T-helper 2 cell (primary cell): ENCODE measurements at places on chromosomes 4 and X.

DNA sequence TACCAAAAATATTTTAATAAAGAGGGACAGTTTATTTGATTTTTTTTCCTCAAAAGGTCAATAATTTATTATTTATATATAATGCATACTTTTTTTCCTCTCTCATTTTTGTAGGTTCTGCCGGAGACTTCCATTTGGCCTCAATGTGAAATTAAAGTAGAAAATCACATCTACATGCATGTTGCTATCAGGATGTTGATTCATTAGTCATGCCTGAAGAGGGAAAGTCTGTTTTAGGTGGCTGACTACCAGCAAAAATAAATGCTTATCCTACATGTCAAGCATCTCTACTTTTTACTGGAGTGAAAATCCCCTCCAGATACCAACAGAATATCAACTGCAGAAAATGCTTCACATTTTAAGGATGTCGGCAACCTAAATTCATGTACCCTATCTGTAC, 41.5 kb downstream of the KIAA0232 start:
- DNase-seq: no peak

- DNase-seq: no peak
Observed at GRCh38 chr4:16801356-16801755, 97.1 kb downstream of the LDB2 start.

GRCh38 chr4:38099020-38099600, 138.9 kb downstream of the PTTG2 start:
- no peak for DNase-seq

DNA sequence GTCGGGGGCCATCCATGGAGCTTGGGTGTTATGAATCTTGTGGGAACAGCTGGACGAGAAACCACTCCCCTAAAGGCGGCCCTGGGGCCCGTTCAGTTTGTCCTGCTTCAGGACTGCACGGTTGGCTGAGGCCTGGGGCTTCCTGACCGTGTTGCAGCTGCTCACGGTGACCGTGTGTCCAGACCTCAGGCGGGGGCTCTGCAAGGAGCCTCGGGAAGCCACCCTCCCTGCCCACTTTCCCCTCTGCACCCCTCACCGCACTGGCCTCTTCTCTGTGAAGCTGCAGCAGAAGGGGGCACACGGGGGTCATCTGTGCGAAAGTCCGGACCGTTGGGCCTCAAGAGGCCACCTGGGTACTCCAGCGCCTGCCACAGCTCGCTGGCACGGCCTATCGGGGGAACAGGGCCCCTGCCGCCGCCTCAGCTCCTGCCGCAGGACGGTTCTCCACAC, 29.4 kb downstream of the UVSSA start:
- no peak for DNase-seq

GRCh38 chr4:4462970-4463369, 76.1 kb downstream of the NSG1 start:
- DNase-seq: no peak

GRCh38 chr4:41396214-41396613, 139.5 kb downstream of the UCHL1 start:
- DNase-seq: no peak

DNA sequence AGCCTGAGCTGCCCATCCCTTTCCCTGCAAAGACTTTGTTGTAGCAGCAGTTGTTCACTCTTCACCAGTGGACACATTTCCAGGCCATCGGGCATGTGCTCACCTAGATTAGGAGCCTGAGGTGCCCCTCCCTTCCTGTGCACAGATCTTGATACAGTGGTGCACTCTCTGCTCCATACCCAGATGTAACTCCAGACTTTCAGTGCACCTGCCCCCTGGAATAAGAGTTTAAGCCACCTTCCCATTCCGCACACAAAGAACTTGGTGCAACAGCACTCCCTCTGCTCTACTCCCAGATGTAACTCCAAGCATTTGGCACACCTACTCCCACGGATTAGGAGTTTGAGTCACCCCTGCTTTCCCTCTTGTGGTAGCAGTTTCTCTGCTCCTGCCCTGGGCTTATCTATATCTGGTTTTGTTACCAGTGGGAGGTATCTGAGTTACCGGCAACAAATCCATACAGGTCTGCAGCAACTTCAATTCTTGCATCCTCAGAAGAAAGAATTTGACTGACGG, 36.0 kb upstream of the PLK4 start:
- no peak for DNase-seq
